Stimulated activated CD4-positive, alpha-beta T cell treated with anti-CD3 and anti-CD28 coated beads, Interleukin-12 subunit alpha, Interleukin-12 subunit beta, amount 100 ng/mL, for 24 hours (primary cell): ENCODE measurements at places on chromosomes 11 and 22.

- DNase-seq: no peak
Observed at GRCh38 chr11:3220101-3220500, 1.5 kb upstream of the MRGPRG start.

GRCh38 chr22:30990690-30991089 is 21.6 kb downstream of the TUG1 start:
- no peak for DNase-seq

GRCh38 chr11:18727479-18728236 is 1.7 kb upstream of the IGSF22 start:
- DNase-seq: peak; percentile 33

GRCh38 chr11:64564947-64565889 is 25.8 kb upstream of the SLC22A12 start:
- no peak for DNase-seq

GRCh38 chr11:115539844-115540243 is 35.6 kb upstream of the CADM1 start:
- no peak for DNase-seq

DNA sequence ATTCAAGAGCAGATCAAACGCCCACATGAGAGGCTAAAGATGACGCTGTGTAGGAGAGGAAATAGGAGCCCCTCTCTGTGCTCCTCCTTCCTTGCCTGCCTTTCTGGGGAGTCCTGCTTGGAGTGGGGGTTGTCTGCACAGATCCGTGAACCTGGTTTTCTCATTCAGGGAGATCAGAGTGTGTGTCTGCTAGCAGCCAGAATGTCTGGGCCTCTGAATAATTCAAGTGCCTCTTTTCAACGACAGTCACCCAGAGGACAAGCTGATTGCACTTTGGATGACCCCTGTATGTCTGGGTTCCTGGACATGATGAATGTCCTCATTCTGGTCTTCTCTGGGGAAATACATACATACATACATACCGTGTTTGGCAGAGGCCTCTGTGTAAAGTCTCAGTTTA is 592.5 kb upstream of the B3GAT1 start:
- no peak for DNase-seq

- DNase-seq: no peak
Observed at GRCh38 chr11:29027436-29027835, 919.2 kb downstream of the METTL15 start.

DNA sequence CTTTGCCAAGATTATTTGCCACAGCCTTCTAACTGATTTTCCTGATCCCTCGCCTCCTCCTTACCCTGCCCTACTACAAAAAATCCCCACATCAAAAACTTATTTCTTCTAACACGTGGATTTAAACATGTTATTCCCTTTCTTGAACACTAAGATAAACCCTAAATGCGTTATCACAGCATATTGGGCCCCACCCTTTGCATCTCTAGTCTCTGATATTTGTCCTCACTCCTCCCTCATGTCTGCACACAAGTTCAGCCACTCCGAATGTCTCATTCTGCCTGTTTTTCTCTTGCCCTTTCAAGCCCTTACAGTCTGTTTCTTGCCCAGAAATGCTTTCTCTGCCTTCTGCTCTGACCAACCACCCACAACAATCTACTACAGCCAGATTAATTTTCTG is 10.6 kb upstream of the ACER3 start:
- no peak for DNase-seq

DNA sequence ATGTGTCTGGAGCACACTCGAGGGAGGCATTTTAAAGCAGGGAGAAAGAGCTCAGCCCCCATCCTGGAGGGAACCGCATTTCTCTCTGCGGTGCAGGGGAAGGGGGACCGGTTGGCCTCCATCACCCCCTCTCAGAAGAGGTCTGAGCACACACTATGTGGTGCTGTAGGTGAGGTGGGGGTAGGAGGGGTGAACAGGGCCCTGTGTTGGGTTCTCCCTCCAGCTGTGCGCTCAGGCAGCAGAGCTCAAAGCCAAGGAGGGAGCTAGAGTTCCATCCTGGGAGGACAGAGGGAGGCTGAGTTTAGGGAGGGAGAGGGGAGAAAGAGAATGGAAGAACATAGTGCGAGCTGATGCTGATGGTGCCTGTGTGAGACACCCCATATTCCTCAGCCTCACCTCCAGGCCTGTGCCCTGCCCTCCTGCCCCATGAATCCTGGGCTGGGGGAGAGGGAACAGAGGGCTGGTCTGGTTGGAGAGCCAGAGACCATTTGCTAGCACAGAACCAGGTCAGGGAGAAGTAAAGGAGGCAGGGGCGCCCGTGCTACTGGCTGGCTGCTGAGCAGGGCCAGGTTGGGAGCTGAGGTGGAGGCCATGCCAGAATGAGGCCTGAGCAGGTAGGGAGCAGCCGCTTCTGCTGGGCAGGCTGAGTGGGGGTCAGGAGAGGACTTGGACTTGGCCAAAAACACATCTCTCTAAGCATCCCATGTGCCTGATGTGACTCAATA is 43.7 kb downstream of the ALX4 start:
- DNase-seq: no peak

GRCh38 chr11:75078233-75078632 is 18.4 kb downstream of the OR2AT4 start:
- DNase-seq: no peak

GRCh38 chr11:110323786-110324185 is 27.4 kb upstream of the RDX start:
- DNase-seq: no peak

DNA sequence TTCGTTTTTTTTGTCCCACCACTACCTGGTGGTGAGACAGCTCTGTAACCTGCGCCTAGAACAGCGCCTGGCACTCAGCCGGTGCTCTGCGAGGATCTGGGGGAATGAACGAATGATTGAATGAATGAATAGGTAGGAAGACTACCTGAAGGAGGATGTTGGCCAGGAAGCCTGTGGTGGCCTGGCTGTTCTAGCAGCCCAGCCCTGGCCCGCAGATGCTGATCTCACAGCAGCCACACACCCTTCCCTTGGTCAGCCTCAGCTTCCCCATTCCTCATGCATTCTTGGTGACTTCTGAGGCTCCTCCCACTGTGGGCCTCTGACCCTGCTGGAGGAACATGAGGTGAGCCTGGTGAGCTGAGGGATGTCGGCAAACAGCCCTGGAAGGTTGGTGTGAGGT is 3.7 kb downstream of the TRPM5 start:
- DNase-seq: no peak

DNA sequence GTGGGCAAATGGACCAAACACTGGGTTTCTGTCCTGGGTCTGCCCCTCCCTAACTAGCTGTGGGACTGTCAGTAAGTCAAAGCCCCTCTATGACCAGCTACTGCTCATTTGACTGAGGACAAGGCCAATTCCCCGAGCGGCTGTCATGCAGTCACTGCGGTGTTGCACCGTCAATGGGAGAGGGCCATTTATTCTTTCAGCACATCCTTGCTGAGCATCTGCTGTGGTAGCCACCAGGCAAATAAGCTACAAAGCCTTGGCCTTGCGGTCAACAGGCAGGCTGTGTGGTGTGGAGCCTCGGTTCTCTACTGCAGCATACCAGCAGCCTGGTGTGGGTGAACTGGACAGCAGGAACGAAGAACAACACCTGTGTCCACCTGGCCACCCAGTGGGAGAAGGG is 25.8 kb upstream of the SERPIND1 start:
- no peak for DNase-seq
